ENCODE measurements at places on chromosomes 12 and 14. TPM values are rescaled to one million over a fixed set of nuclear protein-coding genes. Genes with fewer than 3 reads are reported as not detected.
A peak's percentile ranks its signal among the peaks of the same experiment; 100 is the strongest.

DNA sequence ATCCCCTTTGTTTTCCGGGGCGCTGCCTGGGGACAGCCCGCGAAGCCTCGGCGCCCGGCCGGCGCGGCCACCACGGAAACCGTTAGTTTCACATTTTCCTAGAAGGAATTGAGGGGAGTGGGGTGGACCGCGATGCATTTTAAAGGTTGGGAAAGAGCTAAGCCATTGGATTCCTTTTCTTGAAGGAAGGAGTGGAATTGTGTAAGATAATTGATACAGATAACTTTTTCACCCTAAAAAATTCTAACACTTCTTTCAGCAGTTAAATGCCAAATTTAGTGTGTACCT, 137.1 kb downstream of the MON2 start:
- peak overlapping the region; percentile 85 for H3K4me3 ChIP-seq
- no peaks in the 10 kb centered on the region for H3K4me1 ChIP-seq
- H3K27me3 ChIP-seq, result no peaks in the 10 kb centered on the region
- H3K36me3 ChIP-seq, result no peaks in the 10 kb centered on the region

DNA sequence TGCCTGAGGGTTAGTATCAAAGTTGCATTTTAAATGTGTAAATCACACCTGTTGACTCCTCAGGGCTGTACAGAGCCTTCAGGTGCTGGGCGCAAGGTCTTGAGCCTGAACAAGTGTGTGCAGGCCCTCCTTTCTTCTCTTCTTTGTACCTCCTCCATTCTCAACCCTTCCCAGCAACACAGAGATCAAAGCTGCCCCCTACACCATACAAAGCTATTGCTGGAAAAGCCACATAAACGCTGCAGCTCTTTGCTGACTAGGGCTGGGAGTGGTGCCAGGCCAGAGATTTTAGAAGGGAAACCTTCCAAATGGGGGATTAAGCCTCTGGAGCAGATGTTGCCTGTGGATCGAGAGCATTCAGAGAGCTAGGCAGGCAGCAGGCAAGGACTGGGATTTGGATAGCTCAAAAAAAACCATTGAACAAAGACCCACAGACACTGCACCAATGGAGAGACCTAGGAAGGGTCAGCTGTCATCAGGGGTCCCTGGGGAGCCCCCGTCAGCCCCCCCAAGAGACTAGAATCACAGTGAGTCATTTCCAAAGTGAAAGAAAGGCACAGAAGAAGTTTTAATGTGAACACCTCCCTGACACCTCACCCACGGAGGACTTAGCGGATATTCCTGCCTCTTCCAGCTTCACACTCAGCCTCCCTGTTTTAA, 18.2 kb upstream of the SUSD6 start:
- H3K27ac ChIP-seq, result no peak overlapping the region
- H3K36me3 ChIP-seq, result no peaks in the 10 kb centered on the region
- no peaks in the 10 kb centered on the region for H3K4me1 ChIP-seq
- H3K4me3 ChIP-seq, result no peak overlapping the region
- no peak for DNase-seq

- H3K4me3 ChIP-seq, result peak overlapping the region; percentile 55
- H3K27me3 ChIP-seq, result no peaks in the 10 kb centered on the region
- peak; percentile 17 for DNase-seq
- H3K27ac ChIP-seq, result peak overlapping the region; percentile 99
- no peaks in the 10 kb centered on the region for H3K36me3 ChIP-seq
- H3K4me1 ChIP-seq, result no peaks in the 10 kb centered on the region
Measured at GRCh38 chr14:60090864-60091519, 731 bp upstream of the PCNX4 start.

GRCh38 chr12:131076296-131076695, 122.6 kb downstream of the ADGRD1 start:
- no peak overlapping the region for H3K27ac ChIP-seq
- no peak for DNase-seq
- H3K4me3 ChIP-seq, result no peak overlapping the region
- no peaks in the 10 kb centered on the region for H3K27me3 ChIP-seq

DNA sequence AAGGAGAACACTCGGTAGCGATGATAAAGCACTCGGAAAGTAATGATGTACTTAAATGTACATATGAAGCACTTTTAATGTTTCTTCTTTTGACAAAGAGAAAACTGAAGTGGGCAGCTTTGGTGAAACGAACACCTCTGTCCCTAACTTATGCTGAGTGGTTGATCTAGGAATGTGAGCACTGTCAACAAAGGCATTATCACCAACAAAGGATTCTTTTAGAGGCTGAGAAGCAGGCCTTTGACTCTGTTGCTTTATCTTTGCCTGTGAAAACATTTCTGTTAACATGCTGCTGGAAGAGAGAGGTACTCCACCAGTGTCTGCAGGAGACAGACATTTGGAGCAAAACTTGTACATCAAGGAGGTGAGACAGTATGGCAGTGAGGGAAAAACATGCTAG, 103.2 kb upstream of the VRK1 start:
- no peaks in the 10 kb centered on the region for H3K36me3 ChIP-seq
- H3K4me1 ChIP-seq, result no peaks in the 10 kb centered on the region
- no peak overlapping the region for H3K4me3 ChIP-seq
- no peaks in the 10 kb centered on the region for H3K27me3 ChIP-seq
- no peak for DNase-seq
- H3K27ac ChIP-seq, result no peak overlapping the region

DNA sequence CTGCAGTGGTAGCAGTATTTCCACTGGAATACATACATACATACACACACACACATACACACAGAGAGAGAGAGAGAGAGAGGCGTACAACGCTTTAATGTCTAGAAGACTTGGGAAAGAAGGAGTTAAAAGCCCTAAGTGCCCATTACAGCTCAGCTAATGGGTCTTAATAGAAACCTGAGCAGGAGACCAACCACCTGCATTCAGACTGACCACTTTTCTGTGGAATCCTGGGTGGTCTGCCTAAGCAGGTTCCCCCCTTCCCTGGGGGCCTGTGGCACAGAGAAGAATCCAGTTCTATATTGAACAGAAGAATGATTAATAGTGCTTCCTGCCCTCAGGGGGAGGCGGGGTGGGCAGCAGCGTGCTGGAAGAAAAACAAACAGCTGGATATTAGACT, 312.4 kb upstream of the PRKD1 start:
- no peak overlapping the region for H3K27ac ChIP-seq
- no peaks in the 10 kb centered on the region for H3K4me1 ChIP-seq
- H3K27me3 ChIP-seq, result no peaks in the 10 kb centered on the region
- no peak overlapping the region for H3K4me3 ChIP-seq

GRCh38 chr12:122982963-122983788, 2.7 kb downstream of the ARL6IP4 start:
- peak overlapping the region; percentile 62 for H3K27ac ChIP-seq
- H3K4me1 ChIP-seq, result peaks cover 36% of the 10 kb centered on the region
- H3K36me3 ChIP-seq, result no peaks in the 10 kb centered on the region
- no peak for DNase-seq

KRT83 gene
- total RNA-seq, result not detected

GRCh38 chr12:66139328-66139727, 8.8 kb upstream of the LLPH start:
- DNase-seq, result no peak
- no peaks in the 10 kb centered on the region for H3K36me3 ChIP-seq
- no peaks in the 10 kb centered on the region for H3K4me1 ChIP-seq

DNA sequence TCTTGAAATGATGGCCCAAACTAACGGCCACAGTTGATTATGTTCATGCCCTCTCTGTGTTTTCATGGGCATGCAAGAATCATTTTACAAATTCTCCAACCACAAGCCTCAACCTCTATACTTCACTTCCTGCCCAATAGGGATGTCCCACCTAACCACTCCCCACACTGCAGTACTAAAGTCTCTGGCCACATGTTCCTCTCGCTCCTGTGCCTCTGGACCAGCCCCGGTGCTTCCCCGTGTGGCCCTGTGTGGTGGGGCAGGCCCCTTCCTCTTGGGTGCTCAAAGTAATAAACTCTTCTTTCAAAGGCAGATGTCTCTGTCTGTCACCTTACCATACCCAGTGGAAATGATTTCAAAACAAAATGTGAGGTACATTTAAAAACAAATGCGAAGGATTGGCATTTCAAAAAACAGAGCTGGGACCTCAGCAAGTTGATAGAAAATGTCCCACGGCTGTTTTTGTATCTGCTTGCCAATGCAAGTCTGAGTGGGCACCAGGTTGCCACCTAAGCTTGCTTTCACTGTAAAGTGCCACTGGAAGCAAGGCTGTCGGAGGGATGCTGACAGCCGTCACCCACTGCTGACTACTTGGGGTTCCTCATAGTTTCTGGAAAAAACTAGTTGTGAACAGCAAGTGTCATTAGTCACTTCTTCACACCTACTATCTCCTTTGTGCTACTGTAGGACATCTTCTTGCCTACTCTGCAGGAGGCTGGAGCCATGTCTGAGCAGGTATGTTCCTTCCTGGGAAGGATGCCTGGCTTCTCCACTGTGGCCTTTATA, 8.2 kb upstream of the SERPINA11 start:
- H3K27ac ChIP-seq, result no peak overlapping the region
- DNase-seq, result no peak
- H3K4me3 ChIP-seq, result no peak overlapping the region

DNA sequence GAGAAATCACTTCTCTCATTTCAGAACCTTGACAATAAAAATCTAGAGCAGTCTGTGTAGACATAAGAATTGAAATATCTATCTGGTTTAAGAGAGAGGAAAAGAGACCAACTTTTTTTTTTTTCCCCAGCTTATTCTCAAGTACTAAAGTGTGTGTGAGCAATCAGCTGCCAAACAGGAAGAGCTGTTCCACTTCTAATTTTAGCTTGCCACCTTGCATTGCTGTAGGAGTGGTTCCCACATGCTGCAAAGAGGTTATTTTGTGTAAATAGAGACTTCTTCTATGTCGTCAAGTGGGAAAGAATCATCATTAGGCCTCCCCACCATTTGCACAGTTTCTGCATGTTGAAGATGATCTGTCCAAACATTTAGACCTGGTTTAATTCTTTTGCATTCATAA, 142.6 kb downstream of the NPAS3 start:
- no peak overlapping the region for H3K27ac ChIP-seq
- DNase-seq, result no peak
- no peaks in the 10 kb centered on the region for H3K36me3 ChIP-seq
- H3K4me3 ChIP-seq, result no peak overlapping the region
- H3K4me1 ChIP-seq, result no peaks in the 10 kb centered on the region

- H3K4me3 ChIP-seq, result no peak overlapping the region
- H3K4me1 ChIP-seq, result no peaks in the 10 kb centered on the region
- no peaks in the 10 kb centered on the region for H3K36me3 ChIP-seq
- H3K27me3 ChIP-seq, result no peaks in the 10 kb centered on the region
- no peak overlapping the region for H3K27ac ChIP-seq
Measured at GRCh38 chr14:51733147-51733546, 81.4 kb downstream of the FRMD6 start.

PPFIBP1 gene
- 121 TPM for total RNA-seq

DNA sequence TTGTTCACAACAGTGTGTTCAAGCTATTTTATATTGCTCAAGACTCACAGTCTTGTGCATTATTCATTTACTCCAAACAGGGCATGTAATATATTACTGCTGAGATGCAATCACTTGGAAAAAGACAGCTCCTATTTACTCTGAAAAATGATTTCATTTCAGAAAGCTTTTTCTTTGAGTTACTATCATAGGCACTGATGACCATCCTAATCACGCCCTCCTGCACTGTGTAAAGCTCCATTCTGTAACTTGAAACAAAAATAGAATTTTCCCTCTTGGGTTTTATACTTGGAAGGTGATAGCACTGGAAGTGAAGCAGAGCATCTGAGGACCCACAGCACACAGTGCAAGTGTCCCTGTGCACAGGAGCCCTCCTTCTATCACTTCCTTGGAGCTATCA, 55.6 kb downstream of the RTN1 start:
- H3K4me3 ChIP-seq, result no peak overlapping the region
- H3K36me3 ChIP-seq, result no peaks in the 10 kb centered on the region
- H3K27me3 ChIP-seq, result no peaks in the 10 kb centered on the region
- H3K4me1 ChIP-seq, result no peaks in the 10 kb centered on the region
- no peak for DNase-seq

DNA sequence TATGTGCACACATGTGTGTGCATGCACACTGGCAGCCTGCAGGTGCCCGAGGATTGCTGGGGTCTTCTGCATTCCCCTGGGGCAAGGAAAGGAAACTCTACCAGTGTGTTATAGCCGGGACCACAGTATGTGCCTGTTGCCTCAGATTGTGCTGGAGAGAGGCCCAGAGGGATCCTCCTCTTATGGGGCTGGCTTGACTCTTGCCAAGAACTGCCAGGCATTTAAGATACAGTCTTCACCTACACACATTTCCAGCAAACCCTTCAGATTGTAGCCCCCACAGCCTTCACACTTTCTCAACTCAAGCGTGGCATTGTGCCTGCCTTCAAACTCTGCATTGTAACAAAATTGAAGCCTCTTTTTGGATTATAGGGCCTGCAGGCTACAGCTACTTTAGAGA, 176.7 kb upstream of the DYRK2 start:
- no peaks in the 10 kb centered on the region for H3K4me1 ChIP-seq
- no peaks in the 10 kb centered on the region for H3K27me3 ChIP-seq

DNA sequence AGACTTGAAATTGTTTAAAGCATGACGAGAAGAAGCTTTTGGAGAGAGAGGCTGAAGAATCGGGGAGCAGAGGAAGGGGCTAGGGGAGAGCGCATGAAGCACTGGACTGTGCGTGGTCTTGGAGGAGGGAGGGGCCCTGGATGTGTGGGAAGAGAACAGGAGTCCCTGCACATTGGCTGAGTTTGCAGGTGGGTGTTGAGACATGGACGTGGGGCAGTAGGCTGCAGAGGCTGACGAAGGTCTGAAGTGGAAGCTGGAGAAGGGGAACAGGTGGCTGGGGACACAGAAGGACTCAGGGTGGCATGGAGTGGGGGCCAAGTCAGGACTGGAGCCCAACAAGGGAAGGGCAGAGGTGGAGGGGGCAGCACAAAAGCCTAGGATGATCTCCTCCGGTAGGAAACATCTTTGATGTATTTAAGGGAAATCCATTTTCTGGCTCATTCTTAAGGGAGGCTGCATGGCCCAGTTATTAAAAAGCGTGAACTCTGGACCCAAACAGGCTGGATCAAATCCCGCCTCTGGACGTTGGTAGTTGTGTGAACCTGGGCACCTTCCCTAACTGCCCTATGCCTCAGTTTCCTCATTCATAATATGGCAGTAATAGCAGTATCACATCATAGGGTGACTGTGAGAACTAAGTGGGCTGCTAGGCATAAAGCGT, 29.0 kb downstream of the ADGRD1 start:
- H3K4me3 ChIP-seq, result no peak overlapping the region
- no peaks in the 10 kb centered on the region for H3K36me3 ChIP-seq
- no peaks in the 10 kb centered on the region for H3K27me3 ChIP-seq
- H3K27ac ChIP-seq, result no peak overlapping the region

SERPINA9 gene
- not detected for total RNA-seq

DNA sequence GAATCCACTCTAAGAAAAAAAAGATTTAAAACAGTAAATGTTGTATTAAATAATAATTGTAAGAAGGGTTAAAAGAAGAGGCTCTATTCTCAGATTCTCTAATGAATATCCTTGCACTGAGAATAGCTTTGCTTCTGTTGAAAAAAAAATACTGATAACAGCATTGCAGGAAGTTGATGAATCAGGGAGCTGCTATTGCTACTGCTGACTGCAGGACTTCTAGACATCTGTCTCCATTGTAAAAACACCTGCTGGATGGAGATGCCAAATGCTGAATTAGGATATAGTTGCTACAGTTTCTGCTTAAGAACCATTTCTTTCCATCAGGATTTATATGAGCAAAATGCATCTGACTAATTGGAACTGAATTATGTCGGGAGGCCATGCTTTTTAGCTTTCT, 50.3 kb upstream of the ANP32D start:
- DNase-seq, result no peak
- no peaks in the 10 kb centered on the region for H3K36me3 ChIP-seq
- no peak overlapping the region for H3K27ac ChIP-seq
- no peaks in the 10 kb centered on the region for H3K27me3 ChIP-seq

HEATR5A gene
- total RNA-seq, result 10.0 TPM

Measured in prostate gland (tissue), 2 donors.